Globus pallidus (tissue), 1 donor: ENCODE measurements at places on chromosomes 7 and 10.

GRCh38 chr10:49611816-49612512 is 1.9 kb downstream of the SLC18A3 start:
- no peak for DNase-seq

GRCh38 chr10:283916-284356 is 148.7 kb downstream of the ZMYND11 start:
- DNase-seq, result no peak

DNA sequence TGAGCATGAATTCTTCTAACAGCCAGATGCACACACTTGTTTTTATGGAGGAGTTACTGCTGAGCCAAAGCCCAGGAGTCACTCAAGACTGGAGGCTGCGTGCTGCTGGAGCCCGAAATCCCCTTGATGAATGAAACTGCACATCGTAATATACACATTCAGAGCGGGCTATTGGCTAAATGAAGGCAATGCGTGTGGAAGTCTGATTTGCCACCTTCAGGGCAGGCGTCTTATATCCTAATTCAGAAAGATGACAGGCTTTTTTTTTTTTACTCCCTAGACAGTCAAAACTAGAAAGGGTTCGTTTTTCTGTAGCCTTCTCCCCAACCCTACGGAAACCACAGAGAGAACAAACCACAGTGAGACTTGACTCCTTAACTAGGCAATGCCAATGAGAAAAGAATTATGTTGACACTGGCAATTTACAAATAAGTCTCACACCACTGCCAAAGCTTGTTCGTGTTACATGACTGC is 227.2 kb upstream of the KLF14 start:
- no peak for DNase-seq

DNA sequence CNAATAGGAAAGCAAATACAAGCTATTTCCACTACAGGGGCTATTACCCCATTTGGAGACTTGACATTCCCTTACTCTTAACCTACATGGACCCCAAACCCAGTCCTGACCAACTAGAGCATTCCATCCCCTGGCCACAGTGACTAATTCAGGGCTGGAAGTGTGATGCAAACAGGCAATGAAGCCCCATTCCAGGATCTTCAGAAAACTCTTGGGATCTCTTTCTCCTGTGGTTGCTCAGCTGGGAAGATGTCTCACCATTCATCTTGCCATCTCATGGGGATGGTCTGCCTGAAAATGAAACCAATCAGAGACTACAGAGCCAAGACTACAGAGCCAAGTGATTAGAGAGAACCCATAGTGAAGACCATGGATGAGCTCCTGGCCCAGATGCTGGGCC is 206.2 kb downstream of the ZNF365 start:
- DNase-seq, result no peak

GRCh38 chr10:105707603-105708002 is 1066.5 kb downstream of the SORCS3 start:
- no peak for DNase-seq

GRCh38 chr10:71840177-71840957 is 10.7 kb downstream of the PSAP start:
- peak; percentile 90 for DNase-seq

DNA sequence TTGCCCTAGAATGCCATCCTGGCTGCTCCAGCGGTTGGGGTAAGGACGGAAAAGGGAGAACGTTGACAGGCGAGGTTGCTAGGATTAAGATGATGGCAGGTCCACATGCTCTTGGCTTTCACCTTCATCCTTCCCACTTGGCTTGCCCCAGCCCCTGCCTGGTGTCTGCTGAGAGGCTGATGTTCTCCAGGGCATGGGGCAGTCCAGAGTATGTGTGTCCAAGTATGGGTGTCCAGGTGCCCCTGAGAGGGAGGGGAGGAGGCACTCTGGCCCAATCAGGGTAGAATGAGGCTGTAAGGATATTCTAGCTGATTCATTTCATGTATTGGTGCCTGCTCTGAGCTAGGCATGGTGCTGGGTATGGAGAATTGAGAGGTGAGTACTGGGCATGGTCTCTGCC is 12.6 kb downstream of the NEURL1 start:
- no peak for DNase-seq

DNA sequence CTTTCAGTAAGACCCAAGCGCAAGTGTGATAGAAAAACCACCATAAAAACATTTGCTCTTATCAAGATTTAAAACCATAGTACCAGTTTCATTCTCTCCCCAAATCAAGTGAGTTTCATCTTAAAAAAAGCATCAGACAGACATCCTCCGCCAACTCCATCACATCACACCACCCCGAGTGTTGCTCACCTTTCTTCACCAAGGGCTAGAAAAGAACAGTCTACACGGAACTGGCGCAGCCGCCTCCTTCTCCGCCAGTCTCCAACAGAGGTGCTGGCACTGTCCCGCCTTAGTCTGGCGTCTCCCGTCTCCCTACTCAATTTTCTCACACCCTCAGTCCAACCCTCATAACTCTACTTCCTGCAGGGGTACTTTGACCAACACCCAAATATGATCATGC is 46.9 kb upstream of the WIPI2 start:
- no peak for DNase-seq

- DNase-seq, result no peak
Measured at GRCh38 chr10:67033878-67034277, 108.0 kb downstream of the LRRTM3 start.
